ENCODE measurements at places on chromosomes 6 and 20.
A peak's percentile ranks its signal among the peaks of the same experiment; 100 is the strongest.

GRCh38 chr6:156971153-156971885, 194.1 kb downstream of the ARID1B start:
- no peak for DNase-seq

DNA sequence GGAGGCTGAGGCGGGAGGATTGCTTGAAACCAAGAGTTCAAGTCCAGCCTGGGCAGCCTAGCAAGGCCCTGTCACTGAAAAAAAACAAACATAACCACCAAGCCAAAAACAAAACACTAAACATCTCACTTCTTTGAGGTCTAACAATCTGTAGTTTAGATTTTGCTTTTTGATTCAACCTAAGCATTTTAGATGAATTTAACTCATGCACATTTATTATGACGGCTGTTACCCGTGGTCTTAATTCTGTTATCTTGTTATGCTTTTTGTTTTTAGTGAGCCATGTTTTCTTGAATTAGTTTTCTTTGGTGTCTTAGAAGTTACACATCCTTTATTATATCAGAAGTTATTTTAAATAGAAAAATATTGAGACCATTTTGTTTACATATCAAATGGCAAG, 13.8 kb upstream of the GTSF1L start:
- DNase-seq = no peak

DNA sequence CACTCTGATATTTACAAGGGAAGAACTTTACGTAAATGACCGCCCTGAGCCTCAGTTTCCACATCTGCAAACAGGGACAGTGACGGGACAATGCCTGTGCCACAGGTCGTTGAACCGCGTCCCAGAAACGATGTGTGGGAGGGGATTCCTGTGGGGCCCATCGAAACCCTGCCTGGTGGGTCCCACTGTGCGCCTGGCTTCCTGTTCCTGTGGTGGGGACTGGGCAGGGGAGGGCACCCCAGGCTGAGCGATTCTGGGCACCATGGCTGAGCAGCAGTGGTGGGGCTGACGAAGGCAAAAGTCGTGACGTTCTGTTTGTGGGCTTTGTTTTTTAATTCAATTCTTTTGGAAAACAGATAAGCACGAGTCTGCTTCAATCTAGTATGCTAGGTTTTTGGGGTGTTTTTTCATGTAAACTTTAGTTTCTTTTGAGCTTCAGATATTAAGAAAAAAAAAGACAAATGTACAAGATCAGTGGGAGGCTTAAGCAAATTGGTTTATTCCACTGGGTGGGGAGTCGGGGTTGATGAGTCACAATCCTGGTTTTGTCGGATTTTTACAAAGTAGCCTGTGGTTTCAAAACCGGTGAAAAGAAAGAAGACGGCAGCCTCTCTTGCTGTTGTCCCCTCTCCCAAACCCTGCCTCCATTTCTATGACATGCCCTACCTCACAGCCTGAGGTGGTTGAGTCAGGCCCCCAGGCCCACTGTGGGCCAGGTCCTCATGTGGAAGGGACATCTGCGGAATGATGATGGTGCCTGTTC, 40.4 kb downstream of the GNAS-AS1 start:
- DNase-seq = no peak

DNA sequence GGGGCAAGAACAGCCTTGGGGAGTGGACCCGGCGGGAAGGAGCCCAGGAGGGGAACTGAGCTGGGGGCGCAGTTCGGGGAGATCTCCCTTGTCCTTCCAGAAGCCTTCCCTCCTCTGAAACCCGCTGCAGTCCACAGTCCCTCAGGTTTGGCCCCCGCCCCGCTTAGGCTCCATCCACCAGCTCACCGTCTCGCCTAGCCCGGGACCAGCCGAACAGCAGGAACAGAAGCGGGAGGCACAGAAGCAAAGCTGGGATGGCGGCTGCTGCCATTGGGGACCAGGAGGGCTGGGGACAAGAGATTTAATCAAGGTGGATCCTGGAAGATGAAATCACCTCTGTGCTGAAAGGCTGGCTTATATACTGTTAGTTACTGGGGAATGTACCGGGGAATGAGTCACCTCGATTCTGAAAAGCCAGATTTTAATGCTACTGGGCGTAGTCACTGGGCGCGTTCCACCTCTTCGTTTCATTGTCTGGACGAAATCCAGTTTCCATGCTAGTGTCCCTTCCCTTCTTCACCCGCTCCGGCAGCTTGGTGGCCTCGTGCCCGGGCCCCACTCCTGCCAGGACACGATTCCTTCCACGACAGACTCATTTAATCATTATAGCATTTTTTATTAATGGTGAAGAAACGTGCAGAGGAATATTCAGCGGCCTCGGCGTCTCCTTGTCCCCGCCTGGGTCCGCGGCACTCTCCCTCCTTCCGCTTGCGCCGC, at the start of gene RAET1L:
Gene RAET1L (minus strand): TSS at position 332 of the 717 bp plus-strand sequence. CDS start 61 bp downstream, at position 271.
- no peak for DNase-seq

DNA sequence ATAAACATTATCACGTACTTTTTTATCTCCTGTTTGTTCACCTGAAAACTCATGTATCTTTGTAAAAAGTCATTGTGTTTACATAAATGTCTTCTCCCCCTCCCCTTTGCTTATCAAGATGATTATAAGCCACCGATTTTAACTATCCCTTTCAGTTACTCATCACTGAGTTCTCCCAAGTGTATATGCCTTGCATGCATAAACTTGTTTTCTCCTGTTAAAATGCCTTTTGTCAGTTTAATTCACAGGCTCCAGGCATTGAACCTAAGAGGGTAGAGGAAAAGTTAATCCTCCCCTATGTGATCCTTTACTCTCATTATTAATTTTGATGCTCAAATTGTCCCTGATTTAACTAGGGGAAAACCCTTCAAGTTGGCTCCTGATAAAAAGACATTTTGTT, 24.2 kb downstream of the ANKEF1 start:
- no peak for DNase-seq

- DNase-seq = no peak
Observed at GRCh38 chr6:83589076-83589475, 76.7 kb downstream of the PRSS35 start.

- no peak for DNase-seq
Observed at GRCh38 chr6:111534231-111534751, 51.3 kb upstream of the REV3L start.

DNA sequence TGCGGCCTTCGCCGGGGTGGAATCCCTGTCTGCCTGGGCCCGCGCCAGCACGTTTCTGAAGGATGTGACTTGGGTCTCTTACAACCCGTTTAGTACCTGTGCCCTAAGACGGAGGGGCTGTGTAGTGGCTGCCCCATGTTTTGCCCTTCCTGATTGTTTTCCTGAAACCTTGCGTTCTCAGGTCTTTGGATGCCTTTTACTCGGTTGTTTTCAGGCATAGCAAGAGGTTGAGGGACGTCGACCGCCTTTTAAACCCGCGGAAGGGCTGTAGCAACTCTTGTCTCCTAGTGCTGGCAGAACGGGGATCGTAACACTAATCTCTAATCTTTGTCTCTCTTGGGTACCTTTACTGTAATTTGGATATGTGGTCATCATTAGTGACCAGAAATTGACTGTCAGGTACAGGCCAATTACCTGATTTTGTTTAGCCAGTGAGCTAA, 706 bp upstream of the NANP start:
- peak; percentile 7 for DNase-seq

DNA sequence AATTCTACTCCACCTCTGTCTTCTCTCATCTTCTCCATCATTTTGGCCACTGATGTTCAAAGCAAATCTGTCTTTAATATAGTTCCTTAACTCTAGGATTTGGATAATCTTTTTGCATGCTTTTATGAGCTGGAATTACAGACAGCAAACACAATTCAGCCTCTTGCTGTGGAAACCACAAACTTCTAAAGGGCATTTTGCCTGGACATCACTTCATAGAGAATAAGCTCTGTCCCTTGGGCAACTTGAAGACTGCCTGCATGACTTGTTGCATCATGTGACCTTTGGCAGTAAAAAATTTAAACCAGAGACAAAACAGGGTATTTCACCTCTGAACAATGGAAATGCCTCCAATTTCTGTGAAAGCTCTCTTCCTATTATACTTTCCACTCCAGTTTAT, 74.1 kb upstream of the HDDC2 start:
- no peak for DNase-seq

DNA sequence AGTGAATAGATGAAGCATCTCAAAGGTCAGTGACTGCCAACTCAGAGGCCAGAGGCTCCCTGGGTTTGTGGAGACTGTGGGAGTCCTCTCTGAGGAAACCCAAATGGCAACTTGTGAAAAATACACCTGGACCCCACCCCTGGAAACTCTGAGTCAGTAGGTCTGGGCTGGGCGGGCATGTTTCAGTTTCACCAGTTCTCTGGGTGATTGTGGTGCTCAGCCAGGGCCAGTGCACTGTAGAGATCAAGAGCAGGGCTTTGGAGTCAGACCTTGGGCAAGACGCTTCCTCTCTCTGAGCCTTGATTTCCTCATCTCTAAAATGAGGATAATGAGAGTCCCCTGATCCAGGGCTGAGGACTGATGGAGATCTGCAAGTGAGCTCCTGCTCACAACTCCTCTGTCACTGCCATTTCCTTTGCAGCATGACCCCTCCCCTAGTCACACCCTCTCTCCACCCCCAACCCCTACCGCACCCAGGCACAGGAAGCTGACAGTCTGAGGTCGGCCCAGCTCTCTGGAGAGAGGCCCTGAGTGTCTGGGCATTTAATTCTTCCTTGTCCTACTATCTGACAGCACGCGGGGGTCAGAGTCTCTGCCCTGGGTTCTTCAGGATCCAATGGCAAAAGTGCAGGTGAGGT, 5.1 kb downstream of the DEF6 start:
- DNase-seq = peak; percentile 75
